ENCODE measurements at places on chromosomes 4 and X. TPM values are rescaled to one million over a fixed set of nuclear protein-coding genes. Genes with fewer than 3 reads are reported as not detected.

GRCh38 chr4:38611676-38612075, 52.3 kb upstream of the KLF3 start:
- DNase-seq, result no peak

DNA sequence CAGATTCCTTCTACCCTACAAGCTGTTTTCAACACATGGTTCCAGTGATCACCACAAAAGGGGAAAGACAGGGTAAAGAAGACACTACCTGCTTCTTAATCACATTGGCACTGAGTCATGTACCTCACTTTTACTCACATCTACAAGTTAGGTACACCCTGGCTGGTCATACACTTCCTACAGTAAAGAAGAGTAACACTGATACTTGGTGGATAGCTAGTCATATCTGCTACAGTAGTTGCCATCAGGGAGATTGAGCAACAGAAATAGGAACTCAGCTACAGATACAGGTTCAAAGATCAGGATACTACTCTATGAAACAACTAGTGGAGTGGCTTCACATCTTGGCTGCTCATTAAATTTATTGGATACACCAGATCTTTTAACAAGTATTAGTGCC, 105.4 kb upstream of the DIAPH2 start:
- no peak for DNase-seq

DNA sequence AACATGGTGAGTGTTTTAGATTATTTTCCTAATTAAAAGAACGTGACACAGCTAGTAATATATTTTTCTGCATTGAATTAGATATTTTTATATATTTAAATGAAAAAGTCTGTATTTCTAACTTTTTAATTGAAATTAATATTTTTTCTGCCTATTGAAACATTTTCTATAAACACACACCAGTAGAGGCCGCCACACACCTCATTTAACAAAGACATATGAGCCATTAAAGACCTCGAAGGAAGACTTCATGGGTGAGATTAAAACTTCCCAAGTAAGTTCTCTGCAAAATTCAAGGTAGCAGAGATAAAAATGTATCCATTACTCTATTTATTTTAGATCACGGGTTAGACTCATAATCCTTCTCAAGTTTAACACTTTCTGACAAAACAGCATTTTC, 8.3 kb downstream of the SLITRK2 start:
- peak; percentile 4 for DNase-seq

GRCh38 chr4:153160821-153161220, 43.4 kb upstream of the TRIM2 start:
- no peak for DNase-seq

DNA sequence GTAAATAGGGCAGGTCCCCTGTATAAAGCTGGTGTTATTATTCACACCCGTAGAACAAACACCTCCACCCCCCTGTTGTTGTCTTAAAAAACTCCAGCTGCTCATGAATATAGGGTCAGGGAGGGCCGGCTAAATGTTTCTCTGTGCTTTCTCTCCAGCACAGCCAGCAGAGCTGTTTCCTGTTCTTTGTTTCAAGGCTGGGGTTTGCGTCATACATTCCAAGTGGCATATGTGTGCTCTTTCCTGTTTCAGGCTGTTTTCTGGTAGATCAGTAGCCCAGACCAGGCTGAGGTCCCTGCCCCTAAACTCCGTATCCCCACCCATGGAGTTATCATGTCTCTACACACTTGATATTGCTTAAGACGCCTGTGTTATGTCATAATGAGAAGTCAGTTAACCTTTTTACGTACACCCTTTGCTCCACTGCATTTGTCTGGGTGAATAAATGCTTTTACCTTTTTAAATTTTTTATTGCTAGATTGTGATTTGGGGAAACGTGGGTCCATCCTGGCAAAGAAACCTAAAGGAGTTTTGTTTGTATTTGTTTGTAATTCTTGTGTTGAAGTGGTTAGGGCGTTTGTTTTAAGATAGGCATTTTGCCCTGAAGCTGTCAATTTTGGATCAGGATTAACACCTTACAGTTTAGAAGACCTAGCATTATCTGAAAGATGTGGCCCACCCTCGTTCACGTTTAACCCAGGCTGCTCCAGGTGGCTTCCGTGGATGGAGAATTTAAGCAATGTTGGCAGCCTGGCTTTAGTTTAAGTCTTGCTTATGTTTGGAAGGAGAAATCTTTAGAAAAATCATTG, 3.3 kb downstream of the KLF3 start:
- DNase-seq, result peak; percentile 91

GRCh38 chrX:72107320-72107719, 24.4 kb downstream of the RTL5 start:
- DNase-seq, result no peak

GRCh38 chrX:15619053-15619755, 18.4 kb upstream of the ACE2 start:
- no peak for DNase-seq

DNA sequence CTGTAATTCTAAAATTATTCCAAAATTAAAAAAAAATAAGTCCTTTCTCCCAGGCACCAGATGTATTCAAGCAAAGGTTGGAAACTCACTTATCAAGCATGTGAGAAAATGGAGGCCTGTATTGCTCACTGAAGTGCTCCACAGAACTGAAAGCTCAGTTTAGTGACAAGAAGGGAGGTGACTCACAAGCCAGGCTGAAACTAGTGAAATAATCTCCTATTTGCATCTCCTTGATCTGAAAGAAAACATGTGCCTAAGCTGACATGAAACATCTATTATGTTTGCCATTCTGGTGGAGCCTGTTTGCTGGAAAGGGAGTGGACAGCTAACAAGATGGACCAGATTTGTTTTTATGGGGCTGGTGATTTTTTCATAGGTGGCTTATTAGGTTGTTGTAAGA, 54.0 kb upstream of the AMELX start:
- peak; percentile 37 for DNase-seq

DNA sequence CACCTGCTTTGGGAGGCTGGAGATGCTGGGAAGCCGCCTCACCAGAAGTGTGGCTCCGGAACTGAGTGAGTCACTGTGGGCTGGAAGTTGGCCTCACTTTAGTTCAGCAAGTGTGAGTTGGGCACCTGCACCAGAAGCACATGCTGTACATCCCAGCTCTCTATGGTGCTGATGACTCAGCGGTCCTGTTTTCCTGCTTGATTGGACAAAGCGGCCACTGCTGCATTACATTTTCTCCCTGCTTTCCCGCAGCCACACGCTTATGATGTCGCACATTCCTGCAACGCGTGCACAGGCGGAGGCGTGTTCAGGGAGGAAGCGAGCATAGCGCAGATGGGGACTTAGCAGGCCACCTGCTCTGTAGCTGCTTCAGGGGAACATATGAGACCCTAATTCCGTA, 26.7 kb upstream of the CLDN34 start:
- peak; percentile 81 for DNase-seq

- no peak for DNase-seq
These were observed 254.7 kb downstream of the PALLD start for GRCh38 chr4:168751263-168752225.

- peak; percentile 5 for DNase-seq
These were observed 49.7 kb upstream of the SLC16A2 start for GRCh38 chrX:74371425-74372222.

DNA sequence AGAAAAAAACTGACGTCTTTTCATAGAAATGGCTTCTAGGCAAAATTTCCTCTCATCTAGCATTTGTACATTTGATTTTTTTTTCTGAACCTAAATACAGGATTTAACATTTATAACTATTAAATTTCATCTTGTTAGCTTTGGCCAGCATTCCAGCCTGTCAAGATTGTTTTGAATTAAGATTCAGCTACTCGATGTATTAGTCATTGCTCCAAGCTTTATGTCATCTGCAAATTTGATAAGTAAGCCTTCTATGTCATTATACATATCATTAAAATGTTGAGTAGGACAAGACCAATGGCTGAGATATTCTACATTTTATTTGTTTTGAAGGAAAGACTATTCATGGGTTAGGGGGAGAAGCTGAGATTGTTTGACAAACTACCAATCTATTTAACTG, 46.7 kb downstream of the DDX53 start:
- DNase-seq, result no peak

DNA sequence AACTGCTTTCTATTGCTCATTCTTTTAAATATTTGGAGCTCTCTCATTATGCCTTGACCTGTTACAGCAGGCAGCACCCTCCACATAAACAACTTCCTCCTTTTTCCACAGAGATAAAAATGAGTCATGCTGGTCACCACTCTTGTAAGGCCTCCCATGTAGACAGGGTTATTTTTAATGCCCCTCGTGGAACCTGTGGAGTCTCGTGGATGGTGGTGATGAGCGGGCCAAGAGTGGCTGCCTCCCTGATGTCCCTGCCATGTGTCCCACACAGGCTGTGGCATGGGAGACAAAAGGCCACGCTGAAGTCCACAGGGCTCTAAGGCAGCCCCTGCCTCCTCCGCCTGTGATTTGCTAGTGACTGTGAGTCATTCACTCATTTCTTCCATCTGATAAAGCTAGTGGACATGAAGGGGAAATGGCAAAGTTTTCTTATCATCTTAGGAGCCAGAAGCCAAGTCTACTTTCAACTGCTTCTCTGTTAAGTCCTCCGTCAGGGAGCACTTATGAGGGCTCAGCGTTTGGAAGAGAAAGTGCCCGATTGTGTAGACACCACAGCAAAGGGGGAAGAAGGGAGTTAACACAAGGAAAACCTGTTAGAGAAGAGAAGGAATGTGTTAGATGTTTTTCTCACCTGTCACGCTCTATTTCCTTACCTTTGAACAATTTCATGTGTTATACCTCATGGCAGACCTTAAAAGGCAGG, 121.6 kb upstream of the FAT1 start:
- peak; percentile 90 for DNase-seq

DNA sequence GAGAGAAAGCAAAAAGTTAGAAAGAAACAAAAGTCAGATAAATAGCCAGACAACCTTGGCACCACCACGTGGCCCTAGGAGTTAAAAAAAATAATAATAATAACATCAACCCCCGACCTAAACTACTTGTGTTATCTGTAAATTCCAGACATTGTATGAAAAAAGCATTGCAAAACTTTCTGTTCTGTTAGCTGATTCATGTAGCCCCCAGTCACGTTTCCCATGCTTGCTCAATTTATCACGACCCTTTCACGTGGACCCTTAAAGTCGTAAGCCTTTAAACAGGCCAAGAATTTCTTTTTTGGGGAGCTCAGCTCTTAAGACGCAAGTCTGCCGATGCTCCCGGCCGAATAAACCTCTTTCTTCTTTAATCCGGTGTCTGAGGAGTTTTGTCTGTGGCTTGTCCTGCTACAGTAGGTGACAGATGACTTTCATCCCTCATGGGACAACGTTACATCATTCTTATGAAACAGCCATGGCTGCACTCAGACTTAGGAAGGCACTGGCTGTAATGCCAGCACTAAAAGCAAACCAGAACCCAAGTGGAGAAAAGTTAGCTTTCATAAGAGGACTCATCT, 520 bp downstream of the ACOX3 start:
- no peak for DNase-seq

- DNase-seq, result no peak
These were observed 240.5 kb downstream of the STIM2 start for GRCh38 chr4:27101126-27101525.

DNA sequence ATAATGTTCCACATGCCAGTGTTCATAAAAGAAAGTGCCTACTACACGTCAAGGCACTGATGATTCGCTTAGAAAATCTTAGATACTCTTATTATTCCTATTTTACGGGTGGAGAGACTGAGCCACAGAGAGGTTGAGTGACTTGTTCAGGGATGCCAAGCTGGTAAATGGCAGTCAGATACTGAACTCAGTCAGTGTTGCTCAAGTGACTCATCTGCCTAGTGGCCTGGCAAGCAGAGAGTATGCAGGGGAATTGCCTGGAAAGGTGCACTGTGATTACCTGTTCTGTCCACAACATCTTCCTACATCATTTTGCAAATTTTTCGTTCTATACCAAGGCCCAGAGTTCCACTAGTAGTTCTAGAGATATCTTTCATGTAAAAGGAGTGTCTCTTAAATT, 68.4 kb downstream of the RAPGEF2 start:
- DNase-seq, result no peak

DNA sequence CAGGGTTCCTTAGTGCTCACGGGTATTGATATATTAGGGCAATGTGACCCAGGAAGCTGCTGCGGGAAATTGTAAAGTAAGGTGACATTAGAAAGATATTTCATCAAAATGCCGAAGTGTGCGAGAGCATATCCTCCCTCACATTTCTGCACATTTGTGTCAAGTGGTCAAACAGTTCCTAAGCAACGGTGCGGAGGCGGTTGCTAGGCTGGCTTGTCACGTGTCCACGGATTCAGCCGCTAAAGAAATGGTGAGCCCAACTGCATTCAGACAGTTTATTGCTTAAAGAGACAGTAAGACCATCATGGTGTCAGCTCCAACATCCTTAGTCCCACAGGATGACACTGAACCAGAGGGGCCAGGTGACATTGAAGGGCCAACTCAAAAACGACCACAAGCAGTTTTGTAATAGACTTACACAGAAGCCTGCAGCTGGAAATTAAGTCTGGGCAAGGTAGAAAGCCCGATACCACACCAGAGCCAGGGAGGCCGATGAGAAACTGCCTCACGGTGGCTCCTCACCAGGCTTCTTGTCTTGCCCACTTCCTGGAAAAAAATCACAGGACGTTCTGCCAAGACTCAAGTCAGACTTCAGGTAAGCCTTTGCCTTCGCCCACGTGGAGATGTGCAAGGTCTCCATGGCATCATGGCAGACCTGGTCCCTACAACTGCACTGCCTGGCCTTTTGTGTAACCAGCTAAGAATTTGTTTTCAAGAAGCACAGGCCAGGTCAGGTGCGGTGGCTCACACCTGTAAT, 50.4 kb downstream of the USP11 start:
- DNase-seq, result peak; percentile 45

DNA sequence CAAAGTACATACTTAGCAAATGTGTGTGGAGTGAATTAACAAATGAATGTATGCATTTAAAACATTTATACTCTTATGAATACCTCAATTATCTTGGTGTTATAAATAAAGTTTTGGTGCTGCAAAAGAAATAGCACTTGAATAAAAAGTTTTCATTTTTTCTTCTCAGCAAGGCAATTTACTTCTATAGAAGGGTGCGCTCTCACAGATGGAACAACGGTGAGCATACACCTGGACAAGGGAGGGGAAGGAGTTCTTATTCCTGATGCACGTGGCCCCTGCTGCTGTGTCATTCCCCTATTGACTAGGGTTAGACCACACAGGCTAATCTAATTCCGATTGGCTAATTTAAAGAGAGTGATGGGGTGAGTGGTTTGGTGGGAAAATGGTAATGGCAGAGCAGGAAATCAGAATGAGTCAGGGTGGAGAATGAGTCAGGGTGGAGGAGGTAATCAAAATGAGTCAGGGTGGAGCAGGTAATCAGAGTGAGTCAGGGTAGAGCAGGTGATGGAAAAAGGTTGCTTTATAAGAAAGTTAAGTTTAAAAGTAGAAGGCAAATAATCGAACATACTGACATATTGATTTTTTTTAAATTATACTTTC, 28.2 kb upstream of the PGK1 start:
- no peak for DNase-seq

The NBDY gene
- 13.9 TPM for total RNA-seq

The SPANXD gene
- not detected for total RNA-seq

The MND1 gene
- total RNA-seq, result not detected

The COX7B2 gene
- not detected for total RNA-seq

Data from myocyte (in vitro differentiated cells).